Fibroblast of upper back skin (primary cell): ENCODE measurements at places on chromosomes 12 and 14.
A peak's percentile ranks its signal among the peaks of the same experiment; 100 is the strongest.

DNA sequence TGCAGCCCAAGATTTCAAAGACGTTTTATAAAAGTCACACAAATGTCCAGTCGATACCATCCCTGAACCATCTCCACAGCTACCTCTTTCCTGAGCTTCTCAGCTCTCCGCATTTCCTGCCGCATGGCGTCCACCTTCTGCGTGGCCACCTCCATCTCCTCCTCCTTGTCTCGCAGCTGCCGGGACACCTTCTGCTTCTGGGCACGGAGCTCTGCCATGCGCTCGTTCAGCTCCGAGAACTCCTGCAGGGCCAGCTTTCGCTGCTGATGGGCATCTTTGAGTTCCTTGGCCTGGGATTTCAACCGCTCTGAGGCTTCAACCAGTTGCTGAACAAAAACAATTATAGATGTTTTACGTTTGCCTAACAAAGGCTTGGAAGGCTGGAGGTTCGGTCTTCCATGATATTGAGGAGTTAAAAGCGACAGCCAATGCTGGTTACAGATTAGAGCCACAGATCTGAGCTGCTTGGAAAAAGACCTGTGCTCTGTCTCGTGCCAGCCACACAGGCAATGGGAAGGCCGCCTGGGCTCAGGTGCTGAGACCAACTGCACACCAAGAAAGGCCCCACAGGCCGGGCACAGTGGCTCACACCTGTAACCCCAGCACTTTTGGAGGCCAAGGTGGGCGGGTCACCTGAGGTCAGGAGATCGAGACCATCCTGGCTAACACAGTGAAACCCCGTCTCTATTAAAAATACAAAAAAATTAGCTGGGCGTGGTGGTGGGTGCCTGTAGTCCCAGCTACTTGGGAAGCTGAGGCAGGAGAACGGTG, 49.6 kb downstream of the AMN start:
- DNase-seq: no peak

DNA sequence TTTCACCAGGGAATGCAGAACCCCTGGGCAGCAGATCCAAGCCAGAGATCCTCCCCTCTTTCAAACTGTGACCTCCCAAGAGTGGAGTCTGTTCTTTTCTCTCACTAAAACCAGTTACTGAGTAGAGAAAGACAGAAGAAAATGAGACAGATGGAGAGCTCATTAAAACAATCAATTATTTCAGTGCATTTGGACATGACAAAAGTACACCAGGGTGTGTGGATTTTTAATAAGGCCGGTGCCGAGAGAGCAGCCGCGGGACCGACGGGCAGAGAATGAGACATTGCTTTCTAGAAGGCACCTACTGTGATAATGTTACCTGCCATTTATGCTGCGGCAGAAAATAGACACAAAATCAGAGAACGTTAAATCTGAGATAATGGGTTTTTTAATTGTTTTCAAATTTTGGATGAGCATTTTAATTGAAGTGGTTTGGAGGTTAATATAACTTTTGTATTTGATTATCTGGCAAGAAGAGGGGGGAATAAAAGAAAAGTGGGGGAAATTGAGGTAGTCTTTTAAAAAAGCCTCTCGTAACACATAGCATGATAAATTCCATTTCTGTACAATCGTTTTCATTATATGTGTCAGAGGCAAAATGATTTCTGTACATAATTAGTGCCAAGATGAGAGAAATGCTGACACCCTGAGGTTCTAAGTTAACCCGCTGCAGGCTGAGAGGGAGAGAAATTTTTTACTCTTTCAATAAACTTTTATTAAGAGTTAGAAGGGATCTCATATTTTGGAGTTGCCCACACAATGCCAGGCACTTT, 70.8 kb downstream of the HSPB8 start:
- no peak for DNase-seq

- DNase-seq: peak; percentile 88
Observed at GRCh38 chr14:65238456-65238855, 136.1 kb upstream of the MAX start.

DNA sequence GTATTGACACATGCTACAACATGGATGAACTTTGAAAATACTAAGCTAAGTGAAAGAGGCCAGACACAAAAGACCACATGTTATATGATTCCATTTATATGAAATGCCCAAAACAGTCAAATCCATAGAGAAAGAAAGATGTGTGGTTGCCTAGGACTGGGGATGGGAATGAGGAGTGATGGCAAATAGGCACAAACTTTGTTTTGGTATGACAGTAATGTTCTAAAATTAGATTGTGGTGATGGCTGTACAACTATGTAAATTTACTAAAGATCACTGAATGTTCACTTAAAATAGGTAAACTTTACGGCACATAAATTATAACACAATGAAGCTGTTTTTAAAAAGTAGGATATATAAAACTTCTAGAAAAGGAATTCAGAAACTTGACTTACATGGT, 41.7 kb downstream of the PPP1R13B start:
- DNase-seq: peak; percentile 5

GRCh38 chr12:45655743-45656142, 73.8 kb upstream of the ARID2 start:
- DNase-seq: no peak

GRCh38 chr12:62761658-62762057, 173.3 kb downstream of the PPM1H start:
- peak; percentile 87 for DNase-seq

- DNase-seq: peak; percentile 8
Observed at GRCh38 chr12:5945071-5946008, at the start of gene ANO2. TSS of gene ANO2 (minus strand) at chr12:5945259. CDS start at chr12:5945217, 42 bp downstream.

- DNase-seq: no peak
Observed at GRCh38 chr12:115697340-115697739, 580.2 kb downstream of the MED13L start.

GRCh38 chr12:47311568-47311967, 231.8 kb upstream of the AMIGO2 start:
- DNase-seq: no peak

GRCh38 chr12:5022465-5023061, 21.1 kb upstream of the KCNA5 start:
- DNase-seq: peak; percentile 50

GRCh38 chr14:20732477-20732876, 13.2 kb upstream of the EDDM3A start:
- DNase-seq: no peak

GRCh38 chr12:2552000-2552756, 242.6 kb upstream of the FKBP4 start:
- DNase-seq: no peak

DNA sequence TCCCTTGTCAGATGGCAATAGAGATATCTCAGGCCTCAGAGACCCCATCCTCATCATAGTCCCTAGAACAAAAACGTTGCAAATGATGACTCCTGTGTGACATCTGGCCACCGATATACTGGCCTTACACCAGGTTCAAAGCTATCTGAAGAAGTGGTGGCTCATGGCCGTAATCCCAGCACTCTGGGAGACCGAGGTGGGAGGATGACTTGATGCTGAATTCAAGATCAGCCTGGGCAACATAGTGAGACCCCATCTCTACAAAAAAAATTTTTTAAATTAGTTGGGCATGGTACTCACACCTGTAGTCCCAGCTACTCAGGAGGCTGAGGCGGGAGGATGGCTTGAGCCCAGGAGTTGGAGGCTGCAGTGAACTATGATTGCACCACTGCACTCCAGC, 13.1 kb downstream of the CAMKK2 start:
- no peak for DNase-seq
